ENCODE measurements at places on chromosomes 12 and 14.
A peak's percentile ranks its signal among the peaks of the same experiment; 100 is the strongest.

- DNase-seq: no peak
Measured at GRCh38 chr12:82852529-82852928, 165.8 kb downstream of the TMTC2 start.

DNA sequence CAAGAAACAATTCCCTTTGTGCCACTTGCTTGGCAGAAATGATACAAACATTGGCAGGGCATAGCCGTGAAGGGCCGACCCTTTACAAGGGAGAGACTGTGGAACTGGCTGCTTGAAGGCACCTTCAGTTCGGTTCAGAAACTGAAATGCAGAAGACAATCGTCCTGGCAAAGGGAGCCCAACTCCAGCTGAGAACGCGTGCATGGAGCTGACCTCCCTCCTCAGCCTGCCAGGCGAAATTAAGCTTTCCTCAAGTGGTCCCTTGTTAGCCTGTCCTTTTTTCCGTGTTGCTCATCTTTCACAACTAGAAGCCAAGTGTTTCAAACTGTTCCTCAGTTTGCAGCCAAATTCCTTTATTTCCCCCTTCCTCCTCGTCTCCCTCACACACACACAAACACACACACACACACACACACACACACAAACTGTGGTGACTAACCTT lies 8.1 kb downstream of the LGR5 start:
- DNase-seq: no peak

- no peak for DNase-seq
Measured at GRCh38 chr14:100803226-100803625, 22.7 kb upstream of the MEG3 start.

DNA sequence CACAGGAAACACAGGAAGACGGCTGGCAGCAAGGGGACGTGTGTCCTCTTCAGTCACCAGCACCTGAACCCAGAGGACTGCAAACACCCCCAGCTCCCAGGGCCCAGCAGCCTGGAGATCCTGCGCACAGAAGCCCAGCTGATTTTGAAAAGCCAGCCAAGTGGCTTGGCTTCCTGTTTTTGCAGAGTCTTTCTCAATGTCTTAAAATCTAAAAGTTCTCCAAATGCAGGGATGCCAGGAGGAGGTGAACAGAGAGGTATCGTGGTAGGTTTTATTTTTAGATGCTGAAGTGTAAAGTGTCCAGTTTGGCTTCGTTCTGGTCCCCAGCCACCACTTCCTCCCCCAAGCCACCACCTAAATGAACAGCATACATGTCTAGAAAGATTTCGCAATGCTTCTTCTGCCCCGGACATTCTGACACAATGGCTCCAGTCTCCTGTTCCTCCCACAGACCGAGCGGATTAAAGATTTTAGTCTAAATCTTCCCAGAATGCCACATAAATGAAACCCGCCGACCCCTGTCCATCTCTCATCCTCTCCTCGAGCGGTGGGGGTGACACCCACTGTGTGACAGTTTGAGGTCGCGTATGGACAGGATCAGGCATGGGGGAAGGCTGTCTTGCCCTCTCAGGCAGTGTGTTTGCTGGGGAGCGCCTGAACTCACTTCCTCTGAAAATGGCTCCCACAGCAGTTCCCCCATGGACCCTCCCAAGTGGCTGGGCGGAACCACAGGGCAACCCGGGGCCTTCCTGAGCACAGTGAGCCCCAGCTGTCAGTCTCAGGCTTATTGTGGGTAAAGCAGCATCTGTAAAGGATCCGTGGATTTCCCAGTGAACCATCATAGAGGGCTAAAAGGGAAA lies 41.6 kb downstream of the ITPK1 start:
- DNase-seq: no peak

DNA sequence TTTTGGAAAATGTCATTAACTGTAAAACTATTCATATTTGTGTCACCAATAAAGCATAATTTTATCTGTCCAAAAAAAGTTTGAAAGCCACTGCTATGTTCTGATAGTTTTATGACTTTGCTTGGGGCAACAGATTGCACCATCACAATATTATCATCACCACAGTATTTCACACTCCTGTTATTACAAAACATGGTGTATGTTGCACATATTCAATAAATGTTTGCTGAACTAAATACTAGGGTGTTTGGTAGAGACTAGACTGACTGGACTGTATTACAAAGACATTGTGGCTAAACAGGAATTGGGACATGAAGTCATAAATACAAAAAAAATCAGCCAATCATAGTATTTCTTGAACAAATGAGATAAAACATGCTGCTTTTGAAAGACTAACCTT lies 55.1 kb downstream of the PAWR start:
- no peak for DNase-seq

- DNase-seq: peak; percentile 78
Measured at GRCh38 chr14:103819503-103820307, 27.7 kb downstream of the PPP1R13B start.

- DNase-seq: no peak
Measured at GRCh38 chr12:68135520-68135919, 24.0 kb downstream of the IFNG start.

DNA sequence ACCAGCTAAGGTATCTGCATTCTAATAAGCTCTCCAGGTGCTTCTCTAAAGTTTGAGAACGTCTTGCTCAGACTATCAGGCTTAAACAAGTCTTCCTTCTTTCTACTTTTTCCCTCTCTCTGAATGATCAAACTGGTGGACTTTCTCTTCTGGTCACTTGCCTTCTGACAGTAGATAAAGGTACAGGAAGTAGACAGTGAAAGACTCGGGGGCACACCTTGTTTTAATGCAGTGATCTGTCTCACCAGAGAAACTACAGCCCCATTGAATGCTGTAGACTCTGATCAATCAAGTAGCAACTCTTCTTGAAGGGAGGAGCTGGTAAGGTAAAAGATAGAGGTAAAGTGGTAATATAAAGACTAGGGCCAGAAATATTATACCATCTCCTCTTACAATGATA lies 48.1 kb upstream of the ATXN7L3B start:
- DNase-seq: no peak
